ENCODE measurements at places on chromosomes 2 and 18.

GRCh38 chr2:223057569-223057968 is 5.6 kb downstream of the KCNE4 start:
- no peak for DNase-seq

GRCh38 chr2:168234407-168235085 is 12.8 kb downstream of the STK39 start:
- no peak for DNase-seq

DNA sequence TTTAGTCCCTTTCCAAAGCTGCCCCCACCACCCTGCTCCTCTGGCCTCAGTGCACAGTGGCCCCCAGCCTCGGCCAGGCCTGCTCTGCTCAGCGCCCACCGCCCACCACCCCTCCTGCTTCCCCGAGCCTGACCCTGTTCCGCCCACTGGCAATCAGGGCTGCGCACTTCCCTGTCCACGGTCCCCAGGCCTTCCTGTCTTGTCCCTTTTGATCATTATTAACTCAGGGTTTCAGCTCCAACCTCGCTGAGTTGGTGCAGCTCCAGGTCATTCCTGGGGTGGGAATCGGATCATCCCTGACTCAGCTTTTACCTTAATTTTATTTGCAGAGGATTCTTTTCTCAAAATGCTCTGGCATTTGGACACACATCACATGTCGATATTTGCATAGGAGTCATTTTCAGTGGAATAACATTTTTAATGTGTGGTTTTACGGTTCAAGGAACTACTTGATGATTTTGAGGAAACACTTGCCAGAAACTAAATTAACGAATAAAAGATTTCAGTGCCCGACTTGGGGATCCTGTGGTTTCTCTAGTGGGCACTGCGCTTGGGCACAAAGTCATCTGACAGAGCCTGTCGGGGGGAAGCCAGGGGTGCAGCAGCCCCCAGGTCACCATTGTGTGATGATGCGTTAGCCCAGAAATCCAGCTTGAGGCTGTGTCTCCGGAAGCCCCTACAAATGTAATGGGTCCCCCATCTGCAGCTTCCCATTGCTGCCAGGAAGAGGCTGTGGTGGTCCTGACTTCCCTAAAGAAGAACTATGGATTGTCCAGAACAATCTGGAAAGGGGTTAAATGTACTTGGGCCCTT is 1.0 kb upstream of the ESPNL start:
- DNase-seq = no peak

GRCh38 chr2:108385411-108386071 is 7.8 kb downstream of the SULT1C4 start:
- no peak for DNase-seq
